ENCODE measurements at places on chromosomes 16 and 17.
A peak's percentile ranks its signal among the peaks of the same experiment; 100 is the strongest.

GRCh38 chr17:40317345-40317873 lies 8.4 kb downstream of the RARA start:
- peak; percentile 71 for DNase-seq

DNA sequence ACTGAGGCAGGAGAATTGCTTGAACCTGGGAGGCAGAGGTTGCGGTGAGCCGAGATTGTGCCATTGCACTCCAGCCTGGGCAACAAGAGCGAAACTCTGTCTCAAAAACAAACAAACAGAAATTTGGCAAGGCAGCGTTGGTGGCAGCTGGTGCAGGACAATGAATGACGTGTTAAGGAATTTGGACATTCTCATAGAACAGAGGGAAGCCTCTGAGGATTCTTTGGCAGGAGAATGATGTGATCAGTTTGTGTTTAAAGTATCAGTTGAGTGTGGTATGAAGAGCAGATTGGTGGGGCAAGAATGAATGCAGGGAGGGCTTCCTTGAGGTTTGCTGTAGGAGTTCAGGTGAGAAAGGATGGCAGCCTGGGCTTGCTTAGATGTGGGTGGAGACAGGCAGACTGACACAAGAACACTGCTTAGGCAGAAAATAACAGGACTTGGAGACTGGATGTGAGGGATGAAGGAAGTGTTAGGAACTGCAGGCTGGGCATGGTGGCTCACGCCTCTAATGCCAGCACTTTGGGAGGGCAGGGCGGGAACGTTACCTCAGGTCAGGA lies 4.8 kb downstream of the CYB5D2 start:
- DNase-seq, result no peak

GRCh38 chr16:3637371-3637923 lies 17.0 kb upstream of the DNASE1 start:
- peak; percentile 10 for DNase-seq

- peak; percentile 49 for DNase-seq
Observed at GRCh38 chr16:65176603-65177002, 54.7 kb upstream of the CDH11 start.

DNA sequence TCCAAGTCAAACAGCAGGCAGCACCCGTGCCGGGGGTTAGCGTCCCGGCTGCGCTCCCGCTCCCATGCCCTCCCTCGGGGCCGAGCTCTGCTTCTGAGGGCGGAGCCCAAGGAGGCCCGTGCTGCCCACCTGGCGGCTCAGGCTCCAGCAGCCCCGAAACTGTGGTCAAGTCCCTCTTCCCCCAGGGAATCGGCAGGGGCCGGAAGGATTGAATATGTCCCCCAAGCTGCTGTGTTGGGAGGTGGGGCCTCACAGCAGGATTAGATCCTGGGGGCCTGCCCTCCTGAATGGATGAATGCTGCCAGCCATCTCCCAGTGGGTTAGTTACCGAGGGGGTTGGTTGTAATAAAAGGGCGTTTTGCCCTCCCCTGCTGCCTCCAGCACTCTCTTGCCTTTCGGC lies 33.9 kb downstream of the MAP2K3 start:
- DNase-seq, result no peak

GRCh38 chr17:74770498-74771318 lies 5.4 kb downstream of the NAT9 start:
- peak; percentile 36 for DNase-seq

DNA sequence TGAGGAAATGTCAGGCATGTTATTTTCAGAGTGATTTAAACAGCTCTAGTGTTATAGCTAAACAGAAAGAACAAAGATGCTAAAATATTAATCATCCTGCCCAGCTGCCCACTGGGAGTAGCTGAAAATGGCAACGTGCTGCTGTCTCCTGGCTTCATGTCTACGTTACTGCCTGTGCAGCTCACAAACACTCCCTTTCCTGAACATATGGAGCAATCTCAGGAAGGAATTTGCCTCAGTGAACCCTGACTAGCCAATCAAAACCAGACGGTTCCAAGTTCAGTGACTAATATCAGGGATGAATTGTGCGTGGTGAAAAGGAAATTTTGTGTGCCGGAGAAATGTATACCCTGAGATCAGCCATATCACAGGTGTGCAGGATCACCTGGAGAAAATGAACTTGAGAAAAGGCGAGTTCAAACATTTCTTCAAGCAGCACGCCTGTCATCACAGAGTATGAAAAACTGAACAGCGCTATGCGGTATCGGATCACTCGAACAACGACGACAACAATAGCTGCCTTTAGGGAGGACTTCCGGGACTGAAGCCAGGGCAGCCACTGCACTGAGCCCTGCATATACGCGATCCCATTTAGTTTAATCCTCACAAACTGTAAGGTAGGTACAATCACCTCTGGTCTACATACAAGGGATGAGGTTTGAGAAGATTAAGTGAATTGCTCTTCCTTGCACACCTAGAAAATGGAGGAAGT lies 110.3 kb downstream of the STX8 start:
- no peak for DNase-seq

DNA sequence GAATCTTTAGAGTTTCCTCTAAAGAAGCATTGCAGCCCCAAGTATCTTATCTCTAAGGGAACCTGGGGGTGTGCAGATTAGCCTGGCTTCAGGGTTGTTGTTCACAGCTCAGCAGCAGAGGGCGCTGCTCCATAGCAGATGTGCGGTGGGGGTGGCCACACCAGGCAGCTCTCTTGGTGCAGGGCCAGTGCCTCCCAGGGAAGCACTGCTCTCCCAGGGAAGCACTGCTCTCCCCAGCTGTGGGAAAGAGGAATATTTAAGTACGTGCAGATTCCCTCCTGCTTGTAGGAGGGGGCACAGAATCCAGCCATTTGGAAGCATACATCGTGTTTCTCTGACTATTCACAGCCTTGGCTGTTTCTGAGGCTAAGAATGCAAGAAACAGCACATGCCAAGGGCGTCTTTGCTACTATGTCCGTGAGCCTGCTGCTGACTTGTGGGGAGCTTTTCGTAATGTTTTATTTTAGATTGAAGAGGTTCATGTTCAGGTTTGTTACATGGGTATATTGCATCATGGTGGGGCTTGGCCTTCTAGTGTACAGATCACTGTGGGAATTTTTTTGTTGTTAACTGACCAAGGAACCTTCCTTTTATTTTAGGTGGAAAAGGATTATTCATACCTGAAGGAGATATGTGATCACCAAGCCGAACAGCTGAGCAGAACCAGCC lies 217.8 kb downstream of the SPECC1 start:
- peak; percentile 62 for DNase-seq

DNA sequence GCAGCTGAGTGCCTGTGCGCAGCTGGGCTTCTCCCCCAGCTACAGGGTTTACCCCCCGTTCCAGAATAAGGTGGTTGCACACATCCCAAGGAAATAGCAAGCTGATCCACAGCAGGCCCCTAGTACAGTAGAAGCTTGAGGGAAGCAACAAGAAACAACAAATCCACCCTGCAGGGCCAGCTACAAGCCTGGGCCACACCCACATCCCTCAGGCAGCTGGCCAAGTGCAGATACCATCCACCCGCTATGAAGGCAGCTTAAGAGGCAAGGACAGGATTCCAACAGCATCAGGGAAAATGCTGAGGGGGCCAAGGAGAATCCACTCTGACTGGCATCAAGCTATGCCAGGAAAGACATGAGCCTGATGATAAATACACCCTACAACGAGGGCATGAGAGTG lies 66.9 kb upstream of the RCVRN start:
- DNase-seq, result no peak

GRCh38 chr17:77098884-77099545 lies 41.8 kb upstream of the SEC14L1 start:
- DNase-seq, result no peak

GRCh38 chr17:69810326-69810965 lies 264.6 kb upstream of the KCNJ16 start:
- DNase-seq, result peak; percentile 96

- DNase-seq, result peak; percentile 59
Observed at GRCh38 chr17:28008513-28008912, 34.0 kb upstream of the NLK start.

- no peak for DNase-seq
Observed at GRCh38 chr17:56577190-56577842, 16.2 kb upstream of the NOG start.

GRCh38 chr17:43931062-43931571 lies 11.2 kb downstream of the PPY start:
- DNase-seq, result peak; percentile 28

DNA sequence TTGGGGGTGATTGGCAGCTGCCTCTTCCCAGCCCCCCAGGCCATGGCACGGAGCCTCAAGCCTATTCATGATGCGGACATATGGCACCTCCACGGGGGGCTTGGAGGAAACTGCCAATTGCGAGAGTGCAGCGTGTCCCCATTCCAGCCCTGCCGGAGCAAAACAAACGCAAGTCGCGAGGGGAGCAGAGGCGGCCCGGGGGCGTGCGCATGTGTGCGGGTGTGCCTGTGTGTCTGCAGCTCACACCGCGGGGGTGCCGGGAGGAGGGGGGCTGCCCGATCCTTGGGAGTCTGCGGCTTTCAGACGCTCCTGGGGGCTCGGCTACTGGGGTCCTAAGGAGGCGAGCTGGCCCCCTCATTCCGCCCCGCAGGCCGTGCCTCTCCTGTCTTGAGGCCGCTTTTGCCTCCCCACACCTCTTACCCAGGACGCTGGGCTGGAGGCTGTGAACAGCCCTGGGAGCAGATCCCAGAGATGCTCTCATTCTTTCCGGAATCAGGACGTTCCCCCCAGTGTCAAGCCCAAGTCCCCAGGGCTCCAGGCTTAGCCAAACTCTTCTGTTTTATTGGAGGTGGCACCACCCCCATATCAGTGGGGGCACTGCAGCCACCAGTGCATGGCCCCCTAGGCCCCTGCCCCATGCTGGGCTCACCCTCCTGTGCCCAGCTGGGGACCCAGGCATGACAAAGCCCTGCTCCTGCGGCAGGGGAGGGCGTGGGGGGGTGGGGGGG lies 29.1 kb downstream of the ENDOV start:
- no peak for DNase-seq

DNA sequence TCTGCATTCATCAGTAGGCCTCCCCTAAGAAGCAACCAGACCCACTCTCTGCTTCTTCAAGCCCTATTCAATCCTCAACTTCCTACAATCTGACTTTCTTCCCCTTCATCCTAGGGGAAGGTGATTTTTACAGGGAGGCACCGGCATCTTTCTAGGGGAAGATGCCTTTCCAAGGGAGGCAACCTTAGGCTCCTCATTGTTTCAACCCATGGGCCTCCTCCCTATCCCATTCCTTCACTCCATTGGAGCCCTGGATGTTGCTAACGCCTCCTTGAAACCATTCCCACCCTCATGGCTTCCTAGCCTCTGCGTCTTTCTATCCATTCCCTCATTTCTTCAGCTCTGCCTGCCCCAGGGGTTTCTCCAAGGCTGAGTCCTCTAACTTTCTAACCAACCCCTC lies 2.7 kb upstream of the CUEDC1 start:
- DNase-seq, result no peak

- no peak for DNase-seq
Observed at GRCh38 chr16:70738083-70738977, 52.5 kb upstream of the MTSS2 start.

GRCh38 chr16:56673921-56674320 lies 4.3 kb downstream of the MT1H start:
- DNase-seq, result peak; percentile 17

- DNase-seq, result no peak
Observed at GRCh38 chr16:58426966-58427365, 34.7 kb downstream of the GINS3 start.

GRCh38 chr16:72517154-72517553 lies 345.2 kb upstream of the PMFBP1 start:
- DNase-seq, result no peak

GRCh38 chr17:15404106-15405057 lies 63.0 kb upstream of the TEKT3 start:
- no peak for DNase-seq

DNA sequence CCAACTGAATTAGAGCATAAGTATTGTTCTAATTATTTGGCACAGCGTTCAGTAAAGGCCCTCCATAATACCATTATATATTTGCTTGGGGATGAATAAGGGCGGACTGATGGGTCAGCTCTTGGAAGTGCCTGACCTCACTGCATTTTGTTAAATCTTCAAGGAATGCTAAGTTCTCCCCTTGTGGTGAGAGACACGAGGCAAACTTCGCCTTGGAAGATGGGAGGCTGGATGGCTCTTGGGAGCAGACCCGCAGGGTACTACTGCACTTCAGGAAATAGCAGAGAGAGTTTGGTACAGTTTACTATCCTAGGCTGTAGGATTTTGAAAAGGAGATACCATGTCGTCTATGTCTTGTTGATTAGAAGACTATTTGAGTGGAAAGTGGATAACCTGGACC lies 87.0 kb upstream of the RPRML start:
- no peak for DNase-seq
